ENCODE measurements at places on chromosomes 5 and 9. TPM values are rescaled to one million over a fixed set of nuclear protein-coding genes. Genes with fewer than 3 reads are reported as not detected.
A peak's percentile ranks its signal among the peaks of the same experiment; 100 is the strongest.

GRCh38 chr5:111313017-111313724 lies 89.0 kb downstream of the CAMK4 start:
- ATAC-seq, result peak; percentile 91

DNA sequence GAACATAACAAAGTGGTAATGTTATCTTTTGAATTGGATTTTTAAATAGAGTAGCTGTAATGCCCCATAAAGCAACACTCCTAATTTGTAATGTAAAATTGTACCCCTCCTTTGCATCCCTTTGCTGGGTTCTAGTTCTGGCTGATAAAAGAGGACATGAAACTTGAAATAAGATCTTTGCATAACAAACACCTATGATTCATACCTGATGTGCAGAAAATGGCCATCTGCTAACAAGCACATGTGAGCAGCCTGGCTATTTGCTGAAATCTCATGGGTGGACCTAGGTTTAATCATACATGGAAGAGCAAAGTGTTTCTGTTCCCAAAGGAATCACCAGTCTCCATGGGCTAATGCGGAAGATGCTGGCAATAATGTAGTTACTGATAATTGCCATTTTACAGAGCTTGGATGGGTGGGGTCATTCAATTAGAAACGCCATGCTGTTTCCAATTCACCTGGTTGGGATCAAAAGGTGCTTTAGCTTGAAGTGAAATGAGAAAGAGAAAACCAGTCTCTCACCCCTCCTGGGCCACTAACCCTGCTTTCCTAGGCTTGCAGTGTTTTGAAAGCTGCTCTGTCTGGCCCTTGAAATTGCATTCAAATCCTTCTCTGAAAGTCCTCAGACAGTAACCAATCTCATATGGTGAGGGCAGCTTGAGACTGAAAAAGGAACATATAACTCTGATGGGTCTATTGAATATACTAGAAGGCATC lies 585.1 kb downstream of the TLE4 start:
- no peak for ATAC-seq

DNA sequence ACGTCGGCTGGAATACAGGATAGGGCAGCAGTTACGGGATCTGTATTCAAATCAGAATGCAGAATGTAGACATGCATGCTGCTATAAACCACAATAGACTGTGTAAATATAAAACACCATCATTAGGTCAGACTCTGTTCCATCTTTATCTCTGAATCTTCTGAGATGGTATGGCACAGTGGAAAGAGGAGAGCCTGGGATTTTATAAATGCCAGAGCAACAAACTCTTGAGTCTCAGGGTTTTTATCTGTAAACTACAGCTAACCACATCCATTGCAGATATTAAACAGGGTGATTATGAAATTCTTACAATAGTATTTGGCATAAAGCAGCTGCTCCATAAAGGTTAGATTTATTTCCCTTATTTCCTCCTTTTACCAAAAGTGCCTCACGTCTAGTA lies 108.7 kb downstream of the ZDHHC21 start:
- ATAC-seq, result no peak

- ATAC-seq, result no peak
Measured at GRCh38 chr5:67015541-67016191, 180.9 kb downstream of the CD180 start.

DNA sequence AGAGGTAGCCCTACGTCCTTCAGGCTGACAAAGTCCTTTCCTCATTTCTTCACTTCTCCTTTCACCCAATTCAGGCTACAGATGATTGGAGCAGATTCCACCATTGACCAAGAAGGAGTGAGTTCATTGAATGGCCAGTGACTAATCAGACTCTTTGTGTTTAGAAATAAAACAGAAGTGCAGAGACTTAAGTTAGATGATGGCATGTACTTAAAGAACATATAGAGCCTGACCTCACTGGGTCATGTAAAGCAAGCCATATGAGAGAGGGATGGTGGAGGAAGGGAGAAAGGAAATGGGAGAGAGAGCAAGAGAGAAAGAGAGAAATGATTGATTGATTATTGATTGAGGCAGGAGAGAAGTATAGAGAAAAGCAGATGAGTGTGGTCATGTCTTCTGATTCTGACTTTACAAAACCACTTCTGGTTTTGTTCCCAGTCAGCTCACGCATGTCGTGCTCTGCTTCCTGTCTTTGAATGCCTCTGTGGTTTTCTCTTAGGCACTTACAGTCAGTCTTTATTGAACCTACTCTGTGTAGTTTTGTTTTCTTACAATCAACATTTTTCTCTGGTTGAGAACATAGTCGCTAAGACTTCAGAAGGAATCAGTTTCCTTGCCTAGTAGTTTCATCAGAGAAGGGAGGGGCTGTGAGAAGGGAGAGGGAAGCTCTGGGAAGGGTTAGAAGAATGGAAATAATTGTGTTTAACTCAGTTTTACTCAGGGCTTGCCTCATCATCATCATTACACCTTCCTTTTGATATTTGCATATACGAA lies 149.2 kb upstream of the KLF9 start:
- peak; percentile 92 for ATAC-seq

GRCh38 chr5:82365744-82366228 lies 87.6 kb upstream of the RPS23 start:
- peak; percentile 95 for ATAC-seq

The SH3PXD2B gene
- 0.08 TPM for total RNA-seq

The FOXD4L3 gene
- not detected for total RNA-seq

DNA sequence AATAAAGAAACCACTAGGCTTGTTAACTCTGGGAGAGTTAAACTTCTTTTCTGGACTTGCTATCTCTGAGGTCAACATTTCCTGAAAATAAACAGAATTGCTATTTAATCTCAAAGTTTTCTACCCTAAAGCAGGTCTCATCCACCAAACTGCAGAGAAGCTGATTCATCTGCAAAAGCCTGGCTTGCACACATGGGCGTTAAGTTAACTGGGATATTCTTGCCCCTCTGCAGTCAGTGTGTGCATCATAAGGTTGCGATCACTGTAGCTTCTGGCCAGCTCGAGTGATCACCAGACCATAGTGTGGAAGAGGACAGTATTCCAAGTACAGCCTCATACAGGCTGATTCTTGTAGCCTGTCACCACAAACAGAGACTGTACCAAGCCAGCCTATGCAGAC lies 99.2 kb downstream of the SPOCK1 start:
- ATAC-seq, result no peak

The RORB gene
- not detected for total RNA-seq

GRCh38 chr5:170357955-170358444 lies 31.2 kb downstream of the KCNMB1 start:
- ATAC-seq, result no peak

- no peak for ATAC-seq
Measured at GRCh38 chr9:114276908-114277821, 45.7 kb upstream of the ORM1 start.

Data from activated T-helper 17 cell treated with anti-CD3 and anti-CD28 coated beads, Interleukin-2, amount 50 U/mL, for 72 hours (primary cell).